ENCODE measurements at places on chromosomes 4 and X. TPM values are rescaled to one million over a fixed set of nuclear protein-coding genes. Genes with fewer than 3 reads are reported as not detected.

Gene CFAP299
- total RNA-seq: not detected

GRCh38 chr4:110042545-110043517 lies 130.1 kb downstream of the EGF start:
- no peak overlapping the region for H3K4me3 ChIP-seq
- no peak overlapping the region for H3K27ac ChIP-seq
- H3K4me1 ChIP-seq: no peaks in the 10 kb centered on the region
- no peaks in the 10 kb centered on the region for H3K27me3 ChIP-seq
- H3K36me3 ChIP-seq: no peaks in the 10 kb centered on the region
- no peak for DNase-seq

DNA sequence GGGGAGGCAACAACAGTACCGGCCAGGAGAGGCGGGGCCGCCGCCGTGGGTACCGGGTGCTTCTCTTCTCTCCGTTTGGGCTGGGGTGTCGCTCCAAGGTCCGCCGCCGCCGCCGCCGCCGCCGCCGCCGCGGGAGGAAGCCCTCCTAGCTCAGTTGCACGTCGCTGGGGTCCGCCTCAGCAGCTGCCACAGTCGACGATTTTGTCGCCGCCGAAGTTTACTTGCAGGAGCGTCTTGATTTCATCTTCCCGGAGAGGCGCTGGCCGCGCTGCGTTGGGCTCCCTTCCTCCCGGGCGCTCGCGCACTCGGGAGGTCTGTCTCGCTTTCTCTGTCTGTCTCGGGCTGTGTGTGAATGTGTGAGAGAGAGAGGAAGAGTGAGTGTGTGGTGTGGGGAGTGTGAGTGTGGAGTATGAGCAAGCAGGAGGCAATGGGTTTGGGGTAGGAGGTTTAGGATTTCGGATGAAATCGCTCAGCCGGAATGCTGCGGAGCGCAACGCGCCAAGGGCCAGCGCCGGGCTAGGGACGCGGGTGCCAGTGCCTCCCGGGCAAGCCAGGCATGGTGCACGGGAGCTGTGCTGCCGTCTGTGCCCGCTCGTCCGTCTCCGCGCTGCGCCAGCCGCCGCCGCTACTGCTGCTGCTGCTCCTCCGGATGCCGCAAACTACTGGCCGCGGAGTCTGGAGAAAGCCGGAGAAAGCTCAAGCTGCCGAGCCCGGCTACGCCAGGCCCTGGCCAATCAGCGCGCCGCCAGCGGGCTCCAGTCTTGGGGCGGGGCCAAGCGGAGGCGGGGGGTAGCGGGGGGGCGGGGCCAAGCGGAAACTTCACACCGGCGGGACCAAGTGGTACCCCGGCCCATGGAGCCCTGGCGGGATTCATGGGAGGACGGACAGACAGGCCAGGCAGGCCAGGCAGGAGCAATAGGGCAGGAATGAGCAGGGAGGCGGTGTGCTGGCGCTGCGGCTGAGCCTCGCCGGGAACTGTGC lies at the start of gene PCDH19:
Gene PCDH19, minus strand, starts transcription at position 664 of the 981 bp plus-strand sequence. CDS start 1,676 bp downstream, outside the sequence.
- no peaks in the 10 kb centered on the region for H3K36me3 ChIP-seq
- H3K27me3 ChIP-seq: no peaks in the 10 kb centered on the region
- no peaks in the 10 kb centered on the region for H3K4me1 ChIP-seq
- no peak for DNase-seq
- no peak within 1 kb of the TSS for H3K27ac ChIP-seq

Gene WDR1
- total RNA-seq: 298 TPM

DNA sequence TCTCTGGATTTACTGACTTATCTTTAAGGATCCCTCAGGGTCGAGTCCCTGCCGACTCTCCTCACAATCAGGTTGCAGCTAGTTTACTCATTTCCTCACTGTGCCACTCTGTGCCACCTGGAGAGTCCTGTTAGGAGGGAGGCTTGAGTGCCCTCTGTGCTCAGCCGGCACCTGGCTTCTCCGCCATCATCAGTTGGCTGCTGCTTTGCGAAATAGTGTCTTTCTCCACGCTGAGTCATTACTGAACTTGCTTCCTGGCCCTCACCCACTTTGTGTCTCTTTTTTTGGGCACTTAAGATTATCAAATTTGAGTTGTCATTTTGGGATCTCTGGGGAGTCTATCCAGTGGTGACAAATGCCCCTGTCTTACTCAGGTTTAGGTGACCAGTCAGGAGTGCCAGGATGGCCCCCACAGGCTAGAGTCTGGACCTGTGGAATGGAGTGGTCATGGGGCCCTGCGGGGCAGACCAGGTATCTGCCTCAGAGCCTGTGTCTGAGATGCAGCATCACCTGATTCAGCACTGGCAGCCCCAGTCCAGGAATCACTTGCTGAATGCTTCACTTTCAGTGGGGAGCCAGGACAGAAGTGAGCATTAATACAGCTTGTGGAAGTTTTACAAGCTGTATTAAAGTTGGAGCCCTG lies 37.7 kb downstream of the JADE1 start:
- no peaks in the 10 kb centered on the region for H3K4me1 ChIP-seq
- no peaks in the 10 kb centered on the region for H3K27me3 ChIP-seq
- H3K27ac ChIP-seq: no peak overlapping the region
- H3K36me3 ChIP-seq: peaks cover 85% of the 10 kb centered on the region
- no peak overlapping the region for H3K4me3 ChIP-seq
- DNase-seq: no peak

DNA sequence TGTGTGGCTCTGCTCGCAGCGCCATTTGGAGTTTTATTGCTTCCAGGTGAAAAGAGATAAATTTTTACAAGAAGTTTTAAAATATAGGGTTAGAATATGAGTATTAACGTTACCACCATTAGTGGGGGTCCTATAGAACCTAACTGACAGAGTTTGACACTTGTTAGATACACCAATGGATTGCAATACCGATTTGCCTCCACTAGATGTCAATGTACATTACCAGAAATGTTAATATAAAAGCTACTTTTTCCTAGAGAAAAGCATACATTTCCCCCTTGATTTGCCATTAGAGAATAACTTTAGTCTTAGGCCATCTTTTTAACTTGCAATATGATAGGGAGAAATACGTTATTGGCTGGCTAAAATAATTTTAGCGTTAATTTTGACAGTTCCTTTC lies 108.4 kb downstream of the LINC00632 start:
- no peak for DNase-seq
- no peaks in the 10 kb centered on the region for H3K27me3 ChIP-seq
- no peak overlapping the region for H3K27ac ChIP-seq
- no peaks in the 10 kb centered on the region for H3K36me3 ChIP-seq
- H3K4me3 ChIP-seq: no peak overlapping the region

Gene TMPRSS11D
- not detected for total RNA-seq

Gene GC
- total RNA-seq: not detected

- no peaks in the 10 kb centered on the region for H3K36me3 ChIP-seq
- no peaks in the 10 kb centered on the region for H3K27me3 ChIP-seq
- no peak overlapping the region for H3K4me3 ChIP-seq
- no peak overlapping the region for H3K27ac ChIP-seq
- no peaks in the 10 kb centered on the region for H3K4me1 ChIP-seq
These were observed 259.7 kb downstream of the NKX6-1 start for GRCh38 chr4:84239278-84239845.

Gene SH3RF1
- not detected for total RNA-seq

Gene DSPP
- total RNA-seq: not detected

- H3K4me1 ChIP-seq: peaks cover 45% of the 10 kb centered on the region
- no peaks in the 10 kb centered on the region for H3K27me3 ChIP-seq
- no peaks in the 10 kb centered on the region for H3K36me3 ChIP-seq
- no peak for DNase-seq
- H3K4me3 ChIP-seq: peak overlapping the region; percentile 57
- peak overlapping the region; percentile 68 for H3K27ac ChIP-seq
These were observed 879 bp downstream of the SH2D1A start for GRCh38 chrX:124347242-124347641.

Gene CENPVL2
- total RNA-seq: not detected

- H3K36me3 ChIP-seq: no peaks in the 10 kb centered on the region
- no peaks in the 10 kb centered on the region for H3K27me3 ChIP-seq
- H3K4me1 ChIP-seq: no peaks in the 10 kb centered on the region
- H3K27ac ChIP-seq: no peak overlapping the region
- no peak for DNase-seq
These were observed 39.1 kb upstream of the MBTPS2 start for GRCh38 chrX:21800344-21800770.

- H3K4me3 ChIP-seq: no peak overlapping the region
- no peaks in the 10 kb centered on the region for H3K4me1 ChIP-seq
- H3K27me3 ChIP-seq: no peaks in the 10 kb centered on the region
- DNase-seq: no peak
These were observed 133.4 kb downstream of the ATG4A start for GRCh38 chrX:108224727-108225621.

Gene DAPP1
- total RNA-seq: 21.3 TPM

DNA sequence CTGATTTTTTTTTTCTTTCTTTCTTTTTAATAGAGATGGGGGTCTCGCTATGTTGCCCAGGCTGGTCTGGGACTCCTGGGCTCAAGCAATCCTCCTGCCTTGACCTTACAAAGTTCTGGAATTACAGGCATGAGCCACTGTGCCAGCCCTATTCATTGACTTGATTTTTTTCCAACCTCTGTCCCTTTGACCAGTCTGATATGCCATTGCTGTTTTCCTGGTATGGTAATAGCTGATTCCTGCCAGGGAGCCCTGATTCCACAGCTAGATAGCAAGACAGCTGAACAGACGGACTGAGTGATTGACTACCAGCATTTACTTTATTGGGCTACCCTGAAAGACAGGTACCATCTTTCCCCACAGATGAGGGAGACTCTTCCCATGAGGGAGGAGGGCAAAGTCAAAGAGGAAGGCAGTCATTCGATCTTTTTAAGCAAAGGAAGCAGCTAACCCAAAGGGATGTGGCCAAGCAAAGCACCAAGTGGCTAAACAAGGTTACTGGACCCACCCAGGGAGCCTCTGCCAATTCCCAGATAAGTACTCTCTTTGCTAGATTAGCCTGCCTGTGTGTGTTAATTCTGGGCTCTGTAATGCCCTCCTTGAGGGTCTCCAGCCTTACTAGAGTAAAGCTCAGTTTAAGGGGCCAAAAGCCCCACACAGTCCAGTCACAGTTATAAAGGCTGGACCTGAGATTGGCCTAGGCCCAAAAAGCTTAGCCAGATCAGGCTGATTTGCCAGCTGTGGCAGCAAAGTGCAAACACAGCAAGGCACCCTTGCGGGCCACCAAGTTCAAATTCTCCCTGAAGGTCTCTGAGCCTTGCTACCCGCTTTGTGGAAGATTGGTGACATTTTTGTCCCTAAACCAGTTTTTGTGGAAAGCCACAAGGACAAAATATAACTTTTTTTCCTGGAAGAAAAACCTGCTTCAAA lies 192.4 kb upstream of the GPC4 start:
- no peaks in the 10 kb centered on the region for H3K4me1 ChIP-seq
- H3K27me3 ChIP-seq: no peaks in the 10 kb centered on the region
- H3K4me3 ChIP-seq: no peak overlapping the region
- no peak for DNase-seq
- no peaks in the 10 kb centered on the region for H3K36me3 ChIP-seq

- no peak for DNase-seq
- no peaks in the 10 kb centered on the region for H3K27me3 ChIP-seq
- H3K4me3 ChIP-seq: no peak overlapping the region
These were observed 101.0 kb downstream of the GATB start for GRCh38 chr4:151659601-151660364.

DNA sequence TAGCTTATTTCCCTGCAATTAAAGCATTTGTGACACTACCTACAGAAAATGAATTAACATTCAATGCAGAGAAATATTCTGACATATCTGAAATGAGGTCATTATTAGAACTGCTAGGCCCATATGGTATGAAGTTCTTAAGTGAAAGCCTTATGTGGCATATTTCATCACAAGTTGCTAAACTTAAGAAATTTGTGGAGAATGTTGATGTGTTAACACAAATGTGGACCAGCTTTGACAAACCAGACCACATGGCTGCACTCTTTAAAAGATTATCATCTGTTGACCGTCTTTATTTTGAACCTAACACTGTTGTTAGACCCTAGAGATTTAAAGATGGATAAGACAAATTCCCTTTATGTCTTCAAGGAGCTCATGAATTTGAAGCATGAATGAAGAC lies 1024.1 kb downstream of the RPA4 start:
- H3K4me1 ChIP-seq: no peaks in the 10 kb centered on the region
- no peaks in the 10 kb centered on the region for H3K27me3 ChIP-seq
- H3K27ac ChIP-seq: no peak overlapping the region
- no peaks in the 10 kb centered on the region for H3K36me3 ChIP-seq
- H3K4me3 ChIP-seq: no peak overlapping the region

DNA sequence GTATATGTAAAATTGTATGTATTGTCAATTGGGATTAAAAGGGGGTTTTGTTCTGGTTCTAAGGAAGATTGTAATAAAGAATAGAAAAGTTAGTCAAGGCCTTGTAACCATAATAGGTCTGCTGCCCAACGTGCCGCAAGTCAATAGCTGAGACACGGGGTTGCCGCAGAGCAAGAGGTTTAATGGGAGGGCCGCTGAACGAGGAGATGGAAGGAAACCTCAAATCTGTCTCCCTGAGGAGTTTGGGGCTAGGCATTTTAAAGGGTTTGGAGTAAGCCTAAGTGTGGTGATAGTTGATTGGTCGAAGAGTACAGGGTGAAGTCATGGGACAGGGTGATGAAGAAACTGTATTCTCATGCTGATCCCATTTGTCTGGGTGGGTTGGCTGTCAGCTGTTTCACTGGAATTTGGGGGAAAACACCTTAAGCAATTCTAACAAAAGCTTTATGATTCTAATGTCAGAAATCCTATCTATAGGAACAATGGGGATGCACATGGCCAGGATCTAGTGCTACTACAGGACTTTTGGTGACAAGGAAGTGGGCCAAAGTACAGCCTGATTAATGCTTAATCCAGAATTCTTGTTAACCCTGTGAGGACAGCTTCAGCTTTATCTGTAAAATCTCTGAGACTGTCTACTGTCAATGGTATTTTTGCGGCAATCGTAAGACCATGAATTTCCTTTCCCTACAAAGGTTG lies 86.9 kb downstream of the RELL1 start:
- no peak overlapping the region for H3K4me3 ChIP-seq
- no peak overlapping the region for H3K27ac ChIP-seq
- DNase-seq: no peak

DNA sequence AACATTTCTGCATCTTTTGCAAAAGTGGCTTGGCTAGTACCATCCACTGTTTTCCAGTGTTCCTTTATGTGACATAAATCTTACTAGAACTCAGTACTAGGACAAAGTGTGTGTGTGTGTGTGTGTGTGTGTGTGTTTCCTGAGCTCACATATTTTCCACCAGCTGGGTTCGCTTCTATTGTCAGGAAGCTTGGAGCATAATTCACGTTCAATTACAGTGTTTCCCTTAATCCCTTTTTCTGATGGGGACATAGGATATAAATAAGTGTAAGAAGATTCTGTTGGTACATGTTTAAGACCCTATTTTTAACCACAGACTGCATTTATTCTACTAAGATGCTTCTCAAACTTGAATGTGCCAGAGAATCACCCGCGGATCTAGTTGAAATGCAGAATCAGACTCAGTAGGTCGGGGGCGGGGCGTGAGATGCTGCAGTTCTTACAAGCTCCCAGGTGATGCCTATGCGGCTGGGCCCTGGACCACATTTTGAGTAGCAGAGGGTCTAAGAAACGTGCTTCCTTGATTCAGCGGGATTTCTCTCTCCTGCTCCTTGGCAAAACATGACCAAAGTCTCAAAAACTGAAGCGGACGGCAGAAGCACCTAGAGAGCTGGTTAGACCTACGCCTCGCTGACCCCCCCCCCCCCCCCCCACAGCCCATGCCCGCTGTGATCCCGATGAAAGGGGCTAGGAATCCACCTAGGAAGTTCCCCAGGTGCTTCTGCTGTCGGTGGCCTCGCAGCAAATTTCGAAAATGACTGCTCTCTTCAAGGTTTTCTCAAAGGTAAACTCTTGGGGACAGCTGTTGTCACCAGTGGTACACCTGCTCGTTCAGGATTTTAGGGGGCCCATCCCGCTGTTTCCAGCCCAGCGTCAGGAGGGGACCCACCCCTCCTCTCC lies 797 bp downstream of the CD99L2 start:
- H3K4me1 ChIP-seq: peaks cover 9% of the 10 kb centered on the region
- DNase-seq: peak; percentile 30
- no peaks in the 10 kb centered on the region for H3K36me3 ChIP-seq
- H3K27me3 ChIP-seq: no peaks in the 10 kb centered on the region
- no peak overlapping the region for H3K4me3 ChIP-seq
- H3K27ac ChIP-seq: peak overlapping the region; percentile 66

Measured in CD4-positive, alpha-beta memory T cell (primary cell).